GM12891 (cell line): ENCODE measurements at places on chromosomes 5 and 9.

DNA sequence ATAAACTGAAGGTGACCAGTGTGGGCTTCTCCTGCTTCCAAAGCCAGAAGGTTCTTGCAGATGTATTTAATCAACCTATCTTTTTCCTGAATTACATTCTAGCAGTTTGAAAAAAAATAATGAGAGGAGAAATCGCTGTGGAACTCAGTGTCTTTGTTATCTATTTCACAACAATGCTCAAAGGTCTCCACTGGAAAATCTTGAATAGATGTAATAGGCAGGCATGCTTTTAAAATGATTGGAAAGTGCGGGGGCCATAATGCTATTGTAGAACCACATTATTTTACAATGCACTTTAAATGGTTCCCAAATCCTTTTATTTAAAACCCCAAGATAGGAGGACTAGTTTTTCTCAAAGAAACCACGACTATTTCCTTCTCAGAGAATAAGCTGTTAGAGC, 23.3 kb downstream of the ENC1 start:
- no peak for DNase-seq

GRCh38 chr5:159021136-159021900, 78.4 kb downstream of the EBF1 start:
- DNase-seq, result no peak

DNA sequence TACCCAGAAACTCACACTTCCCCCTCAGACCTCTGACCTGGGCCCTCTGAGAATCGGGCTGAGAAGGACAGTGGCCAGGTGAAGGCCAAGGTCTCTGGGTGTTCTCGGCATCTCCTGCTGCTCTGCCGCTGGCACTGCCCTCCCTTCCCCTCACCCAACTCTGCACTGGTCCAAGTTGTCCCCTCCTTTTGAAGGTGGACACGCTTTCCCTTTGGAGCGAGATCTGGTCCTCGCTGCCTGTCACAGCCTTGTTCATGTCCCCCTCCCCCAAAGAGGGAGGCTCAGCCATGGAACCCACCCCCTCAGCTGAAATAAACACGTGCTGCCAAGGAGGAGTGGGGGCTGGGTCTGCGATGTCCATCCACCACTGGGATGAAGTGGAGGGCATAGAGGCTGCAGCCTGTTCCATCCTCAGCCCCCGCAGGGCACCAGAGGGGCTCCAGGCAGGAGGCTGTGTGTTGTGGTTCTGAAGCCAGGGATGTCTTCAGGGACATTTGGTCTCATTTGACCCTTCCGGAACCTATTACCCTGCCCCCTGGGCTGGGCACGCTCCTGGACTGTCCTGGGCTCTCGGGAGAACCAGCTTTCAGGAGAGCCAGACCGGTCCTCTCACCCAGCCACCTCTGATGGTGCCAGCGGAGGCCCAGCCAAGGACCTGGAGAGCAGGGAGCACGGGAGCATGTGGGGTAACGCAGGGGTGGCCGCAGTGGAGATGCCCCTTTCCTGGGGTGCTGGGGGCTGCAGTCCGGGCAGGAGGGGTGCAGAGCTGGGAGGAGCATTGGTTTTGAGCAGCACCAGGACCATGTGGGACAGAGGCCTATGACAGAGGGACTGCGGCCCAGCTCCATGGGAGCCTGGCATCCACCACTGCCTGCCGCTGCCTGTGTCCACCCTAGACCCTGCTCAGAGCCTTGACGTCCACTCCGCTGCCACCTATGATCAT, 4.7 kb upstream of the LCN2 start:
- no peak for DNase-seq

GRCh38 chr5:34499001-34499734, 157.0 kb upstream of the RAI14 start:
- no peak for DNase-seq

GRCh38 chr5:11504065-11504885, 400.0 kb downstream of the CTNND2 start:
- DNase-seq, result no peak

DNA sequence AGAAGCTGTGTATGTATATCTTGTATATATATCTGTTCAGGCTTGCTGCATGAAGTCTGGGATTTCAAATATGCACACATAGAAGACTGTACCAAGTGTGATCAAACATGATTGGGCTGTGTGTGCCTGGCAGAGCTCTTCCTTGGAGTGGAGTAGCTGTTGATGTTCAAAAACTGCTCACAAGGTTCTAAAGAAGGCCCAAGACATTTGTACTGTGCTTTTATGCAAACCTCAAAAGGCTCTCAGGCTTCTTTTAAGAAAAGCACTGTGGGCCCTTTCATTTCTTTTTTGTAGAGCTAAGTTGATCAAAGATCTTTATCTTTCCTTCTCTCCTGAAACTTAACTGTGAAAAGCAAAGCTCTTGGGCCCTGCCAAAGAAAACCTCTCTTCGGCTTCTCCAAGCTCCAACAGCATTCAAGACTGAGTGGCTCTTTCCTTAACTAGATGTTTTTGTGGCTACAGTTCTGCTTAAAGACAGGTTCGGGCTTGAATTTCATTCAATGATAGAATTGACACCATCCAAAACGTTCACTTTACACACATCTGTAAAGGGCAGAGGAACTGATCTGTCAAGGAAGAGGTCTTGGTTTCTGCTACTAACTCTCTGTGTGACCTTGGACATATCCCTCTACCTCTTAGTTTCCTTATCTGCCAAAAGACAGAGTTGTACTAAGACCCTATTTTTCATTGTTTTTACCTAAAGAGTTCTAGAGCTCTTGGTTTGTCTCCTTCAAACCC, 105.8 kb upstream of the IL6ST start:
- no peak for DNase-seq

DNA sequence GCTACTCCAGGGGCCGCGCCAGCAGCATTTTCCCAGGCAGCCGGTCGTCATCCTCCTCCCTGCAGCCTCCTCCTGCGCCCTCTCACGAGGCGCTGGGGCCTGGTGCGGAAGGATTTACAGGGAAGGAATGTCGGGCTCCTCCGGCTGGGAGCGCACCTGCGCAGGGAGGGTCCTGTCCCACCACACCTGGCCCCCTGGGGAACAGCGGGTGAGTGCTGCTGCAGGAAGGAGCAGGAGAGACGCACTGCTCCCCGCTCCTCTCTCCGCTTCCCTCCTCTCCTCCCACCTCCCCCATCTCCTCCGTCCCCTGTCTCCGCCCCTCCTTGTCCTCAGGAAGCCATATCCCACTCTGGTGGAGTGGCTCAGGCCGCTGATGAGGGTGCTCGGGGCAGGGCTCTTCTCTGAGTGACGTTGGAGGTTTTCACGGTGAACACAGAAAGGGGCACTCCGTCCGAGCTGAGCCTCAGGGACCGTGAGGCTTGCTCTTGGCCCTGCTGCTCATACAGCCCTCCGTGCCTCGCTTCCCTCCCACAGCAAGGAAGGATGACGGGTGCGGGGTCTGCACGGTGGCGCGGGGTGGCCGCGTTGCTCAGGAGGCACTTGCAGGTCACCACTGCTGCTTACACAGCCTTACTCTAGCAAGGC, 31.3 kb downstream of the IRX4 start:
- no peak for DNase-seq

GRCh38 chr5:14036947-14037346, 92.5 kb upstream of the DNAH5 start:
- no peak for DNase-seq

DNA sequence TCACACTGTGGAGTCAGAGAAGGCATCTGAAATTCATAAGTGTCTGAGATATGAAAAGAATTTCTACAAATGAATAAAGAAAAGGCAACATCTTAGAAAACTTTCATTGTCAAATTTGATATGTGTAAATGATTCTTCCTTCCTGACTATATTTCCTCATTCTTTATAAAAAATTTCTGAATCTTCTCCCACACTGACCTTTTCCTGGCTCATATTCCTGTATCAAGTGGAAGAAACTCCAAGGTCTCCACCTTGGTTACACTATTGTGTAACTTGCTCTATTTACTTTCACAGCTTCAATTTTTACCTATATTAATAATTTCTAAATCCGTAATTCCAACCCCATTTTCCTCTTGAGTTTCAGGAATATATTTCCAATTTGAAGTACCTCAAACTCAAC, 93.5 kb upstream of the FBXL7 start:
- DNase-seq, result no peak

- no peak for DNase-seq
These were observed 1.4 kb downstream of the NOL6 start for GRCh38 chr9:33472171-33472880.

- no peak for DNase-seq
These were observed 2.8 kb downstream of the TUBB4B start for GRCh38 chr9:137243626-137244485.

GRCh38 chr5:140090251-140090650, 23.7 kb upstream of the PURA start:
- DNase-seq, result no peak

DNA sequence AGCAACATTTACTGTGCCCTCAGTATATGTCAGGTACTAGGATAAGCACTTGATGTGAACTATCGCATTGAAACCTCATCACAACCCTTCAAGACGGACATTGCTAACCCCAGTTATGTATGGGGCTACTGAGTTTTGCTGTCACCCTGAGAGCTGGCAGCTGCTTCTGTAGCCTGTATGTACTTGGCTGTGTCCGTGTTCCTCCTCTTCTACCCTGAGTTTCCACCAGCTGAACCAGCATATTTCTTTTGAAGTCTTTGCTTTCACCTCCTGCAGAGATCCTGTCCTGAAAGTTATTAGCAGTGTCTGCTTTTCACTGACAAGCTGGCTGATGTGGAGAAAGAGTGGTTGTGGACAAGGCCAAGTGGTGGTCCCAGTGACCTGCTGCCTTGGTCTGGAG, 63.3 kb downstream of the ADGRV1 start:
- no peak for DNase-seq

DNA sequence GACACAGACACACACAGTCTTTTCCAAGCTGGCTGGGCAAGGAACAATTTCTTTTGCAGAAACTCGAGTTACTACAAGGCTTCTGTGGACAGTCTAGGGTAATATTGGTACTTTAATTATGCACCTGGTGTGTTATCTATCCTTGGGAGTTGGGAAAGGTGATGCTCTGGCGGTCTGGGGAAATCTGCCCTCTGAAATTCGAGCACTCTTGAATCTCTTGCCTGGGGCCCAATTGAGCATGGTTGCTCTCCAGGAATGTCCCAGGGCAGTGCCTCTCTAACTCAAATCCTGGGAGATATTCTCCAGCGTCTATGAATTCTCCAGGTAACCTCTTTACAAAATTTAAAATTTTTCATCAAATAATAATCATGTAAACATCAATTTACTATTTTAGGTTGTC, 69.3 kb downstream of the KCNIP1 start:
- no peak for DNase-seq

- DNase-seq, result peak; percentile 46
These were observed 3.5 kb upstream of the NEK6 start for GRCh38 chr9:124254261-124254682.

DNA sequence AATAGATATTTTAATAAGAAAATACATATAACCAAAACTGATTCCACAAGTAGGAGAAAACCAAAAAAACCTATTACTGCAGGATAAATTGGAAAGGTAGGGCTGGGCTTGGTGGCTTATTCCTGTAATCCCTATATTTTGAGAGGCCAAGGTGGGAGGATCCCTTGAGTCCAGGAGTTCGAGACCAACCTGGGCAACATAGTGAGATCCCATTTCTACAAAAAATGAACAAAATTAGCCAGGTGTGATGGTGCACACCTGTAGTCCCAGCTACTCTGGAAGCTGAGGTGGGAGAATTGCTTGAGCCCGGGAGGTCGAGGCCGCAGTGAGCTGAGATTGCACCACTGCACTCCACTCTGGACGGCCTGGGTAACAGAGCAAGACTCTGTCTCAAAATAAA, 189.2 kb upstream of the IER5L start:
- DNase-seq, result no peak

- no peak for DNase-seq
These were observed 160.3 kb downstream of the HSD17B3 start for GRCh38 chr9:96141666-96142065.

- no peak for DNase-seq
These were observed 176.1 kb downstream of the GADD45G start for GRCh38 chr9:89780959-89781358.

- DNase-seq, result no peak
These were observed 4.8 kb downstream of the CWC27 start for GRCh38 chr5:64773533-64773932.

GRCh38 chr5:123448017-123448617, 24.9 kb upstream of the CEP120 start:
- no peak for DNase-seq

GRCh38 chr5:1465117-1465516, 19.9 kb upstream of the SLC6A3 start:
- no peak for DNase-seq

DNA sequence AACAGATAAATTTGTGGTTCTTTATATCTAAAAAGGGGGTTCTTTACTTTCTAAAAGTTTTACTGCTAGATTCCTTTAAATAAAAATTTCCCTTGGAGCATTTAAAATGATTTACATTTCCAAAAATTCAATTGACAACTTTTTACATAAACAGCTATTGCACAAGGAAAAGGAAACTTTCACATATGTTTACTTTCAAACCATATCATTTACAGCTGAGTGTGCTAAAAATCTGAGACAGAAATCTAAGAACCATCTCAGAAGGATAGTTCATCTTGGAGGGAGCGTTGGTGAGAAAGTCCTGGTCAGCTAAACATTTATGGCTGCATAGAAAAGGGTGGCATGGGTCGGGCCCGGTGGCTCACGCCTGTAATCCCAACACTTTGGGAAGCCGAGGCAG, 235.4 kb downstream of the DTWD2 start:
- no peak for DNase-seq

DNA sequence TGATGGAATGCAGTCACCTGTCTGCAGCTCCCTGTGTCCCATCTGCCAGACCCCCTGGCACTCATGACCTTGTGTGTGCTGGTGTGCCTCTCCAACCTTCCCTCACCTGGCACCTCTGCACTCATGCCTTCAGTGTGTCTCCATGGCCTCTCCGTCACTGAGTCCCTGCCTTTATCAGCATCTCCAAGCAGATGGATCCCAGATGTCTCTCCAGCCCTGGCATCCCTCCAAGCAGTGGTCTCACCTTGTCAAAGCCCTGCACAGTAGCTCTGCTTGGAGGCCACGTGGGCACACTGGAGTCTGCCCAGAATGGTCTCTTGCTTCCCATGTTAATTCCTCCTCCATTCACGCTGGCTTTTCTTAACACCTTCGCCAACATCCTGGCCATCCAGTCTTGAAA, 84.8 kb downstream of the DAP start:
- DNase-seq, result no peak

DNA sequence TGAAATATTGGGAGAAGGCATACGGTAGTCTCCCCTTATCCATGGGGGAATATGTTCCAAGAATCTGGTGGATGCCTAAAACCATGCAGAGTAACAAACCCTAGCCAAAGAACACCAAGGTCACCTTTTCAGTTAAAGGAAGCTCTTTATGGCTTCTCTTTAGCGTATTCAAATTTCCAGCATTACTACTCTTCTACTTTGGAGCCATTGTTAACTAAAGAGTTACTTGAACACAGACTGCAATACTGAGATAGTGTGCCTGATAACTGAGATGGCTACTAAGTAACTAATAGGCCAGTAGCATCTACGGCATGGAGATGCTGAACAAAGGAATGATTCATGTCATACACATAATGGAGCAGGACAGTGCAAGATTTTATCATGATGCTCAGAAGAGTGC, 84.5 kb upstream of the SPEF2 start:
- DNase-seq, result no peak

GRCh38 chr5:10366310-10367272, 13.1 kb downstream of the MARCHF6 start:
- DNase-seq, result no peak
